Brain microvascular endothelial cell (primary cell): ENCODE measurements at places on chromosomes 2 and 18.

- DNase-seq: no peak
Measured at GRCh38 chr18:62372156-62372555, 47.0 kb downstream of the TNFRSF11A start.

DNA sequence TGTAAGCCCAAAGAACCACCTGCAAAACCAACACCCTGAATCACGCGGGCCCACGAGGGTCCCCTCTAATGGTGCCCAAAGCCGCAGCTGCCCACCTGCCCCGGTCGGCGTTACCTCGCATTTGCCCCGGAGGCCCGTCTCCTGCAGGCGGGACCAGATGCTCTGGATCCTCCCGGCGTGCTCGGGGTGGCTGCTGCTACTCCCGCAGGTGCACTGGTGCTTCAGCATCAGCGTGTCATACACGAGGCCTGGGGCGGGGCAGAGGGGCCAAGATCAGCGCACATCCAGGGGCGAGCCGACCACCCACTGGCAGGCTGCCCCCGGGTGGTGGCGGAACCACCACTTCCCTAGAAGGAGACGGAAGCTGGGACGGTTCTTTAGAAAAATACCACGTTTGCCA lies 260.1 kb downstream of the TWIST2 start:
- DNase-seq: no peak

GRCh38 chr2:229665158-229665557 lies 49.2 kb downstream of the DNER start:
- no peak for DNase-seq

GRCh38 chr2:191929288-191929687 lies 82.4 kb upstream of the CAVIN2 start:
- DNase-seq: no peak

GRCh38 chr2:239753401-239753837 lies 271.7 kb downstream of the NDUFA10 start:
- DNase-seq: no peak

GRCh38 chr2:175964195-175964594 lies 37.9 kb downstream of the LNPK start:
- DNase-seq: no peak

DNA sequence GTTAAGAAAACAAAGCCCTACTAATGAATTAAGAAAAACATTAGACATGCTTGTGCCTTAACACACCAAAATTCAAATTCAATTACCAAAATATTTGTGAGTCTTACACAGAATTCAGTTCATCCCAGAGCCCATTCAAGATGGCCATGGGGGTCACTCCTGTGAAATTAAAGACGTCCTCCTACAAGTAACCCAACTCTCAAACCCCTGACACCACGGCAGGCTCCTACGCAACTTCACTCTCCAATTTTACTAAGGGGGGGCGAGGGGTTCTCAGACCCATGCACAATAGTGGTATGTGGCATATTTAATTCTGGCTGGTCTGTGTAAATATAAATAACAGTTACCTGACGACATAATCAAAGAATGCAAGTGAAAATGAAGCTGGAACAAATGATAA lies 5.0 kb downstream of the ZNF516 start:
- DNase-seq: no peak

DNA sequence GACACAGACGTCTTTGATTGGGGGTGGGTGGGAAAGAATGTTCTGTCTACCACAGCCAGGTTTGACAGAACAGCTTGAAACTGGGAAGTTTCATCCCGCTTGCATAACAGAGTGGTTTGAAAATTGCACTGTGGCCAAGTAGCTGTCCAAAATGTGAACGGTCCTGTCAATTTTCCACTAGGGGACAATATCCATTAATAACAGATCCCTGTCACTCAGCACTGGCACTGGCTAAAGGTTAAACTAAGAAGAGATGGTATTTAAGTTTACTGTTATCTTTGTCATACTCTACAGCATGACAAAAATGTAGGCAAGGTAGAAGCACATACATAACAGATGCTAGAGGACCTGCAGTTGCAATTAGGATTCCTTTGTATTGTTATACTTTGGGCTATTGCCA lies 55.6 kb upstream of the ACMSD start:
- peak; percentile 43 for DNase-seq

- no peak for DNase-seq
Measured at GRCh38 chr2:42360493-42360889, 526 bp downstream of the COX7A2L start.

DNA sequence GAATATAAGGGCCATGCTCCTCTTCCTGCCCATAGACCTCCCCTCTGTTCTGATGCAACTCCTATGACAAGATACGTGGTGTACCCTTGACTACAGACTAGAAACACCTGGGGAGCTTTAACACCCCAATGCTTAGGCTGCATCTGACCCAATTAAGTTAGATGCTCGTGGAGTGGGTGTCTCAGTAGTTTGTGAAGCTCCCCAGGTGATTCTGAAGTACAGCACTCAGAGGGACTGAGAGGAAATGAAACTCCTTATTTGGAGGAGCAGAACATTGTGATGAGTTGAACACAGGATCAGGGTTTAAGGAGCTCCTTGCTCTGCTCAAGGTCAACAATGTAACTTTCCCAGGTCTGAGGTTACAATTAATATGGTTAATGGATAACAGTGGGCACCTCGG lies 80.3 kb upstream of the TTC39C start:
- DNase-seq: no peak

- DNase-seq: no peak
Measured at GRCh38 chr2:15127301-15127700, 433.8 kb downstream of the NBAS start.

- DNase-seq: no peak
Measured at GRCh38 chr18:78934551-78935225, 44.9 kb upstream of the SALL3 start.

- peak; percentile 16 for DNase-seq
Measured at GRCh38 chr2:99600981-99601651, 111.3 kb upstream of the REV1 start.

GRCh38 chr2:204129591-204130294 lies 193.2 kb downstream of the ICOS start:
- no peak for DNase-seq

DNA sequence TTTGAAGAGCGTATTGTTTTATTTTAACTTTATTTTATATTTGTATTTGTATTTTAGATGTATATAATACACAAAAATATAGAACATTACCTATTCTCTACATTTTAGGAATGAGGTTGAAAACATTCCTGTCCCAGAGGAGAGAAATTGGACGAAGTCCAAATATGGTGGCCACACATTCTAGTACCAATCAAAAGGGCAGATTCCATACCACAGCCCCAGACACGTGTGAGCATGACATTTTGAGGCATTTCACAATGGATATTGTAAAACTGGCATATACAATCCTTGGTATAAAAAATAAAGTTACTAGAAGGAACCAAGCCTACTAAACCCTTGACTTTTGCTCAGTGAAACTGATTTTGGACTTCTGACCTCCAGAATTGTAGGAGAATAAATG lies 50.6 kb downstream of the C2orf76 start:
- no peak for DNase-seq

- no peak for DNase-seq
Measured at GRCh38 chr2:46836295-46837111, 79.1 kb downstream of the MCFD2 start.

GRCh38 chr2:127413782-127414637 lies 4.2 kb upstream of the PROC start:
- DNase-seq: no peak

GRCh38 chr2:53490659-53491058 lies 276.9 kb upstream of the CHAC2 start:
- peak; percentile 41 for DNase-seq

DNA sequence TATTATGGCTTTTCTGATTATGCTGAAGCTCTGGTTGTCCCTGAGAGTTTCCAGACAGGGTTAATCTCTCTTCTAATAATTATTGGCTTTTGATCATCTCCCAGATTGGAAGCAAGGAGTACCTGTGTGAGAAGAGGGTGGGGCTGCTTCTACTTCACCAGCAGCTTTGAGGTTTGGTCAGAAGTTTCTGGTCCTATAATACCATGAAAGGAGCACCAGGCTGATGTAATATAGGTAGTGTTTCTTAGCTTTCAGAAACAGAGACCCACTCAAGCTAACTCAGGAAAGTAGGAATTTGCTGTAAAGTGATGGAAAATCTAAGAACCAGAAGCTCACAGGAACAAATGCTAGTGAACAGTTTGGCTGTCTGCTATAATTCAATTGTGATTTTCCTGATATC lies 57.6 kb downstream of the SGPP2 start:
- DNase-seq: no peak

DNA sequence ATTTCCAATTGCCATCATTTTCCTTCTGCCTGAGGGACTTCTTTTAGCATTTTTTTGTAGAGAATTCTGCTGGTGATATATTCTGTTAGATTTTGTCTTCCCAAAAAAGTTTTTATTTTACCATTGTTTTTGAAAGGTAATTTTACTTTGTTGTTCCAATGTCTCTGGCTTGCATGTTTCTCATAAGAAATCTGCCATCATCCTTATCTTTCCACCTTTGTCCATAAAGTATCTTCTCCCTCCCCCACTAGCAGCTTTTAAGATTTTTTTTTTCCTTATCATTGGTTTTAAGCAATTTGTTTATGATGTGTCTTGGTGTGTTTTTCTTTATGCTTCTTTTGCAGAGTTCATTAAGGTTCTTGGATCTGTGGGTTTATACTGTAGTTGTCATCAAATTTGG lies 104.5 kb downstream of the KCTD1 start:
- no peak for DNase-seq
